Uterus (tissue), 4 donors: ENCODE measurements at places on chromosomes 11 and 22.

GRCh38 chr22:37126383-37126782 lies 16.9 kb upstream of the TMPRSS6 start:
- no peak for DNase-seq

DNA sequence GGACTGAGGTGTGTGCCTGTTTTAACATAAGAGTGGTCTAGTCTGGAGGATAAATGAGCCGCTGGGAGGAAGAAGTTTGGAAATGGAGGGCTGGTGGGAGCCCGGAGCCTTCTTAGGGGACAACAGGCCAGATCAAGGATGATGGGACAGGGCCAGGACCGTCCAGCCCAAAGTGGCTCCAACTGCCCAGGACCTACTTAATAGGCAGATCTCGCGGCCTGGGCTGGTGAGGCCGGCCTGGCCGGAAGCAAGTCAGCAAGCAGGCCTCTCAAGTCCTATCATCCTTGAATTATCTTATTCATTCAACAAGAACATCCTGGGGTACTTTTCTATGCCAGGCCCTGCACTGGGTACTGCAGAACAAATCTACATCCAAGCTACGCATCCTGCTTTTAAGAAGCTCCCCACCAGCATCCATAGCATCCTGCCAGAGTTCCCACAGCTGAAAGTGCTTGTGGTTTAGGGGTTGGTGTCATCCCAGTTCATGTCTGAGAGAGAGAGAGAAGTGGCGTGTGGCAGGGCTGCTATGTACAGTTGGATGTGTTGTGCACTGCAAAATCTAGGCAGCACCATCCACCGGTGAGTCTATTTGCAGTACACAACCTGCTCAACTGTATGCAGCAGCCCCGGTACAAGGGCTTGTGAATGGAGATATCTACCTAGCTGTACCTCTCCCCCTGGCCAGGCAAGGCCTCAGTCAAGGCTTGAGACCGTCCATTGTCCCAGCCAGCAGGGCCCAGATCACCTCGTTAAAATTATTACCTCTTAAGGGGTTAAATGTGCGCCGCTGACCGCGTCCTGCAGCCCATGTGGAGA lies 82.1 kb downstream of the FBLN1 start:
- no peak for DNase-seq

DNA sequence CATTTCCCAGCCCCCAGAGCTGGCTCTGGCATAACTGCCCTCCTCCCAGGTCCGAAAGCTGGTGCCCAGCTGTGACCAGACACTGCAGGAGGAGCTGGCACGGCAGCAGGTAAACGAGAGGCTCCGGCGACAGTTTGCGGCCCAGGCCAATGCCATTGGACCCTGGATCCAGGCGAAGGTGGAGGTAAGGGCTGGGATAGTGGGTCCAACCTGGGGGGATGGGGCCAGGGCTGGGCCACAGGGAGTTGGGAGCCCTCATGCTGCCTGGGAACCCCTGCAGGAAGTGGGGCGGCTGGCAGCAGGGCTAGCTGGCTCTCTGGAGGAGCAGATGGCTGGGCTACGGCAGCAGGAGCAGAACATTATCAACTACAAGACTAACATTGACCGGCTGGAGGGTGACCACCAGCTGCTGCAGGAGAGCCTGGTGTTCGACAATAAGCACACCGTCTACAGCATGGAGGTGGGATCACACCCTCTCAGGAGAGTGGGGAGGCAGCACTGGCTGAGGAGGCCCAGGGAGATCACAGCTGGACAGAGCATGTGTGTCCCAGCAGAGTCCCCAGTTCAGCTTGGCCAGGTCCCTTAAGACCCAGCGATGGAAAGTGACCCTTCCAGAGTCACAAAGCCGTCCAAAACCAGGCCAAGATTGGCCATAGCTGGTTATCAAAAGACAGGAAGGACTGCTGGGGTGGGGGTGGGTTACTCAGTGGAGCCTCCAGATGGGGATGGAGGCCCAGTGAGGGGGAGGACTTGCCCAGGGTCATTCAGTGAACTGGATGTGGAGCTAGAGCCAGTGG lies 7.0 kb downstream of the CTSF start:
- no peak for DNase-seq

DNA sequence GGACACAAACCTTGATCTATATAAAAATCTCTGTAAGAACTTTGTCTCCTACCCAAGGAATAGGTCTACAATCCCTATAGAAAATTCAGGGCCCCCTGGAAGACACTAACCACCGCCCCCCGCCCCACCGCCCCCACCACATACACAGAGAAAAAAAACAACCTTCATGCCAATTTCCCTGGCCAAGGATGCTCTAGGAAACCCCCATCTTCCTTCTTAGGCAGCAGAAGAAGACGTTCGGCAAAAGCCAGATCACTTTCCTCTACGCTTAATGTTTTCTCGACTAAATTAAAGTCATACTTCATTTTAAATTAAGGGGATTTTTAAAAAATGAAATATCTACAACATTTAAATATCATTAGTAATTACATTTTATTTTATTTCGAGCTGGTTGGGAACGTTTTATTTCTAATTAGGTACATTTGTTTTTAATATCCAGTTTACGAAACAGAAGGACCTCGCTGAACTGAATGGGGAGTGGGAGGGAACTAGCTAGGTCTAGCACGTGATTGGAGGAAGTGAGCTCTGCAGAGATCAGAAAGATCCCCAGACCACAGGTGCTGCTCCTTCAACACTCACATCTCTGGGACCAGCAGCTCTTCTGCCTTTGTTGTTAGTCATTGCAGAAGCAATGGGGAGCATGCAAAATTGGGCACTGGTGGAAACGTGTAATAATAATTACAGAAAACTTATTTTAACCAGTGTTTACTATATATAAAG lies 472.3 kb downstream of the MN1 start:
- DNase-seq = no peak

DNA sequence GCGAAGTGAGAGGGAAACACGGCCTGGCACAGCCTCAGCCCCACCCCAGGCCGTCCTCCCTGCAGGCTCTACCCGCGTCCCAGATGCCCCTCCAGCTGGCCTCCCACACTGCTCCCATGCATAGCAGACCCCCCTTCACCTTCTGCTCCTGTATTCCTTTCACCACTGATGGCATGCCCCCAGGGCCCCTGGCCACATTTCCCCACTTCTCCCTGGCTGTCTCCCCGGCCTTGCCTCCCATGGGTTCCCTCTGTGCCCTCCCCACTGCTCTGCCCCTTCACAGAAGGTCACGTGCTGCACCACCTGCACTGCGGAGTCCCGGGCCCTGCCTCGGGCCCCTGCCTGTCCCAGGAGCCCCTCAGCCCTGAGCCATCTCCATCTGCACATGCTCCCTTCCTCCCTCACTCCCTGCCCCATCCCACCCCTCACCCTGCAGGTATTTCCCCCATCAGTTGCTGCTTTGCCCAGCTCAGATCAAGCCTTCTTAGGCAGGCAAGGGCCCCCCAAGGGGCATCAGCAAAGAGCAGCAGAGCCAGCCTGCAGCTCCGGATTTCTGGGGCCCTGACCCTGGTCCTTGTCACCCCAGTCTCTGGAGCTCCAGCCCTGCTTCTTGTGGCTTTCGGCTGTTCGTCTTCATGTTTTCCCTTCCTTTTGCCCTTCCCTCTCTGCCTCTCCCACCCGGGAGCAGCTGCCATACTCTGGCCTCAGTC lies 46.4 kb downstream of the GAB4 start:
- no peak for DNase-seq

- peak; percentile 55 for DNase-seq
These were observed at the start of gene KMT5B for GRCh38 chr11:68213135-68213515. TSS of gene KMT5B (minus strand) at chr11:68213296. CDS start at chr11:68190076, 23,220 bp downstream.
